ENCODE measurements at places on chromosomes 7 and 10. TPM values are rescaled to one million over a fixed set of nuclear protein-coding genes. Genes with fewer than 3 reads are reported as not detected.

GRCh38 chr10:34723750-34724149 is 91.3 kb downstream of the PARD3 start:
- no peak for DNase-seq

GRCh38 chr7:4222676-4223075 is 459.4 kb upstream of the FOXK1 start:
- DNase-seq, result no peak

- no peak for DNase-seq
These were observed 75.3 kb downstream of the MTPN start for GRCh38 chr7:135901585-135902540.

DNA sequence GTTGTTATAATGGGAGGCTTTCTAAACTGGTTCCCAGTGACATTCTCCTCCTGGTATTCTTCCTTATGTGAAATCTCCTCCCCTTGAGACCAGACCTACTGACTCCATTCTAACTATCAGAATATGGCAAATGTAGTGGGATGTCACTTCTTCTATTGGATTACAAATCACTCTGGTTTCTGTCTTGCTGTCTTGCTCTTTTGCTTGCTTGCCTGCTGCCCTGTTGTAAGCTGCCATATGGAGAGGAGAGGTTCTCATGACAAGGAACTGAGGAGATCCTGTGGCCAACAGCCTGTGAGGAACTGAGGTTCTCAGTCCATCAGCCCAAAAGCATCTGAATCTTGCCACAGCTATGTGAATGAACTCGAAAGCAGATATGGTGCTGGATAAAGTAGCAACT is 4.7 kb upstream of the NRCAM start:
- DNase-seq, result no peak

DNA sequence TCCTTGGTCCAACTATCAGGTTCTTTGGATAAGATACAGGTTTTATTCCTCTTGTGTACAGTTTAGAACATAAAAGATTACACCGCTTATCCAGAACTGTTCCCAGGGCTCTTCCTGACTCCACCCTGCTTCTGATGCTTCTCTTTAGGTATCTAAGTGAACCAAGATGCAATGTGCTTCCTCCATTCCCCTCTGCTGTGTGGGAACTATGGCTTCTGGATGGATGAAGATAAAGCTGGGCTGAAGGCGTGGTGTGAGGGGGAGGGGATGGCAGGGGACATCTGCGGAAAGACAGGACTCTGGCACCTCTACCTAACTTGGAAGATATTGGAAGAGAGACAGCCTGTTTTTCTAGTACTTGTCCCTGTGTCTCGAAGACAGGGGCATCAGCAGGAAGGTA is 209.9 kb upstream of the TBX20 start:
- no peak for DNase-seq

- DNase-seq, result no peak
These were observed 22.8 kb downstream of the GLI3 start for GRCh38 chr7:42214060-42214679.

GRCh38 chr10:15863733-15864132 is 3.4 kb upstream of the MINDY3 start:
- no peak for DNase-seq

GRCh38 chr10:61286686-61287085 is 166.5 kb downstream of the TMEM26 start:
- no peak for DNase-seq

DNA sequence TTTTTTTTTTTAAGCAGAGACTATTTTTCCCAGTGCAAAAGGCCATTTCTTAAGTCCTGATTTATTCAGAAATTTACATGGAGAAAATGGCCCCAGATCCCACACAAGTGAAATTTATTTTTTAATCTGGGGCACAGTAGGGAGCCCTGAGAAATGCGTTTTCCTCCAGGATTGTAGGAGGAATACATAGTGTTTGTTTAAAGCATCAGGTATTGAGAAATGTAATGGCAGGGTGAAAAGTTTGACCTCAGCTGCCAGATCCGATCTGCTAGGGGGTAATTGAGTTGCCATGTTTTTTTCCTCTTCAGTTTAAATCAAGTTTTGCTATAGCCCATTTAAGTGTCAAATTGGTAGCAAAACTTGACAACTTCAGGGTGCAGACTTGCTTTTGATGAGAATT is 110.0 kb downstream of the LRMDA start:
- DNase-seq, result no peak

GATA3 gene
- total RNA-seq, result 158 TPM

- DNase-seq, result no peak
These were observed 603 bp upstream of the TWIST1 start for GRCh38 chr7:19117870-19118608.

GRCh38 chr10:28680358-28680752 is 3.0 kb downstream of the BAMBI start:
- no peak for DNase-seq

GRCh38 chr10:132482090-132482800 is 55.3 kb upstream of the INPP5A start:
- DNase-seq, result peak; percentile 78

DNA sequence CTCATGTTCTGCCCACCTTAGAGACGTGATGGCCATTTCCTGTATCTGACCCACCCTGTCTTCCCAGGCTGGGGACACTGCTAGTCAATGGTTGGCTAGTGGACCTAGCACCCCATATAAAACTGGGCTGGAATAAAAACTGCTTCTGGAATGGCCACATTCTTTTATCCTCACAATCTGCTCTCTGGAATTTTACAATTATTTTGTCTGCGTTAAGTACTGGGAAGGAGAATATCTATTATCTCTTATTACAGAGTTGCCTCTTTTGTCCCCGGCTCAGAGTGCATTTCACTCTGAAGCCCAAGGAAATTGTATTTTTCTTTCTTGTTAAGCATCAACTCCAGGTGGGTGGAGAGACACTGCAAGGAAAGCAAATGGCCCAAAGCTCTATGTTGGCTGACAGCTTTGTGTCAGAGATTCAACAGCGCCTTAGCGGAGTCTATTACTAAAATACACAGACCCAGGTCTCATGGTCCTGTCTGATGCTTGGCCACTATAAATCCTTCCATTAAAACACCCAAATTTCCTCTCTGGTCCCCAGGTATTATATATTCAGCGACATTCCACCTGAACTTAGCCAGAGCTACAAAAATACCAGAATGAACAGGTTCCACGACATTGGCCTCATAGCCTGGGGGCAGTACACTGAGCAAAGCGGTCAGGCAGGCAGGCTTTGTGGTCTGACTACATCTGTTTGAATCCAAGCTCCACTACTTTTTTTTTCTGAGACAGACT is 121.7 kb downstream of the PRPF18 start:
- no peak for DNase-seq

DNA sequence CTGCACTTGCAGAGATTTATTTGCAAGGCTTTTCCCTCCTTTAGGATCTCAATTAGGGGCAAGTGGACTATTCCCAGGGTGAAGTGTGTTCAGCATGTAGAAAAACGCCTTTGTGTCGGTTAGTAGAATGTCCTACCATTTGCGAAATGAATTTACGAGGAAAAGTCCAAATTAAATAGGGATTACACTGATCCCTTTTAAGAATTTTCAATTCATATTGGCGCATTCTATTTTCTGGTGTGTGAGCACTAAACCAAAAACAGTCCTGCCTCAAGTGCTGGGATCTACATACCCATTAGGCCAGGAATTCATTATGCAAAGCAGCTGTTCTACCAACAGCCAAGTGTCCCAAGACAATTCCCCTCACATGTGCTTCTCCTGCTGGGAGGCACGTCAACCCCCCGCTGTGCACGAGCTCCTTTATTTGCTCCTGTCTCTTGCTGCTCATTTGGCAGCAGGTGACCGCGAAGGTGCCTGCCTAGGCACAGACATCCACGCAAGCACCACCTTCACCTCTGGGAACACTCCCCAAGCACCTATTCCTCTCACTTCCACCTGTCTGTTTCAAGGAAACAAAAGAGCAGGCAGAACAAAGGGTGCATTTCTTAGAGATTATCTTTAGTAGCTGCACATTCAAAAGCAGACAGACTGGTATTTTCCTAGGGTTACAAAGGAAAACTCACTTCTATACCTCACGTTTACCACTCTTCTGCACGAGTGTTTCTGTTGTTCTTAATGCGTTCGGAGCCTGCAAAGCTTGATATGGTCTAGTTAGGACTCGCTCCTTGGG is 134.6 kb upstream of the FGFR2 start:
- no peak for DNase-seq

- no peak for DNase-seq
These were observed 88.7 kb downstream of the DYNC1I1 start for GRCh38 chr7:95861041-95861440.

AGBL3 gene
- total RNA-seq, result 2.4 TPM

GRCh38 chr10:101762736-101763135 is 13.2 kb downstream of the FGF8 start:
- no peak for DNase-seq

DNA sequence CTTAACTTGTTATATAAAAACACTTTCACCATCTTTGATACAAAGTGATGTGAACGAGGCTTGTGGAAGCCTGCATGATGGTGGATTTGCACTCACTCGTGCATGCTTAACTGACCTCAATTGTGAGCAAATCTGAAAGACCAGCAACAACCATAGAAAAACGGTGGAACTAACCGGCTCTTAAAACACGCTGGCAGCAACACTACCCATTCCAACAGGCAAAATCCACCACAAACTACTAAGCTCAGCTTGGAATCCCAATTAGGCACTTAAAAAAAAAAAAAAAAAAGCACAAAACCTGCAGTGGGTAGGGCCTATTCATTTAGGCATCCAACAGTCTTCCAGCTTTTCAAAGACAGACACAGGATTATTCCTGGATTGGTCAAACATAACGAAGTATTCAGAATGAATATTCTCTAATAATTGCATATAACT is 1.8 kb downstream of the GDI2 start:
- peak; percentile 23 for DNase-seq

NANOS1 gene
- total RNA-seq, result 2.9 TPM

HERPUD2 gene
- total RNA-seq, result 35.2 TPM

DNA sequence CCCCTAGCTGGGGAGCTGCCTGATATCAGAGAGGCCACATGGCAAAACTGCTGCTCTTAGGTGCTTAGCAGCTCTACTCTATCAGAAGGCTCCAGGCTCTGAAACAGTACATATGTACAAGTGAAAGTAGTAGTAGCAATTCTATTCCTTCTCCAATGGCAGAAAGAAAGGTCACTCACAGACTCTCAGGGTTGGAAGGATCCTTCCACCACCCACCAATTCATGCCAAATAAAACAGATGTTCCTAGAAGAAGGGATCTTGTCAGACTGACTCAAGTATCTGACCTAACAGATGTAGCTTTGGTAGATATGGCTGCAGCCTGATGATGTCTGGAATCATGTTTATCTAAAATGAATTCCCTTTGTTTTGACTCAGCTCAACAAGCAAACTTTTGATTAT is 8.0 kb upstream of the ALDH18A1 start:
- DNase-seq, result no peak

PROSER2 gene
- 5.6 TPM for total RNA-seq

DNA sequence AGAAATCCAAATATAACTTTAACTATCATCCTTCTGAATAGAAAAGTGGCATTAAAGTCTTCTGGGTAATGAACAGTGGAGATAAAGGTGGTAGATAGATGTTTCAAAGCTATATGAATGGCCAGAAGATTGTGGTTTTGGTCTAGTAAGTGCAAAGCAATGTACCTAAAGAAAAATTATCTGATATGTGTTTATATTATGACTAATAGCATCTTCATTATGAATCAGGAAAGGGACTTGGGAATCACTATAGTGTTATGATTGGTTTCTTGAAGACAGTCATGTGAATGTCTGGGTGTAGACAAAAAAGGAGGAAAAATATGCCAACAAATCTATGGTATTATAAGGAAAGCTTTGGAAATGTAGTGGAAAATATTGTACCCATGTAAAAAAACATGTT is 3.0 kb downstream of the ZNF518A start:
- no peak for DNase-seq

C10orf67 gene
- 0.93 TPM for total RNA-seq

DNA sequence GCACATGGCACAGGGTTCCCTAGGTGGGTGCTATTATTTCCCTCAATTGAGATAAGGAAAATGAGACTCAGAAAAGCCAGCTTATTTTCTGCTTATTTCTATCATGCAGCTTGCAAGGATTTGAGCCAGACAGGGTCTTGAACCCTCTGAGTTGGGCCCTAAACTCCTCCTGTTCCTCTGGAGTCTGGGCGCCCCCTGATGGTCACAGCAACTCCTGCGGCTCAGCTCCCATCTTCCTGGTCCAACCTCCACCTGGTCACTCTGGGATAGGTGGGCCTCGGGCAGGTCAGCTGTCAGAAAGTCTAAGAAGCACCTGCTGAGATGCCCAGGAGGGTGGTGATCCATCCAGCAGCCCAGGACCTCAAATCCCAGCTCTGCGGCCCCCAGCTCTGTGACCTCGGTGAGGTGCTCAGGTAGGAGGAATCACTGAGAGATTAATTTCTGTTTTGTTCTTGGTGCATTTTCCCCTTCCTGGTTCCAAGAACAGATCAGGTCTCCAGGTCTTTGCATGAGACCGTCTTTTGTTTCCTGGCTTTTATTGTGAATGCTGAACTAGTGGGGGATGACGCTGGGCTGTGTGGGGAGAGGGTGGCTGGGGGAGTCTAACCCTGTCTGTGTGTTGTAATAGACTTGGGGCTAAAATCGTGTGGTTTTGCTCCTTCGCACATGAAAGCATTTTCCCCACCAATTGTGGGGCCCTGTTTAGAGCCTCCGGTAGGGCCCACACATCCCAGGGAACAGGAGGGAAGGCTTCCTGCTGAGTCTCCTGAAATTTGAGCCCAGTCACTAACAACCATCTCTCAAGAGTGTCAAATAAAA is 32.8 kb downstream of the TMEM130 start:
- no peak for DNase-seq

DNA sequence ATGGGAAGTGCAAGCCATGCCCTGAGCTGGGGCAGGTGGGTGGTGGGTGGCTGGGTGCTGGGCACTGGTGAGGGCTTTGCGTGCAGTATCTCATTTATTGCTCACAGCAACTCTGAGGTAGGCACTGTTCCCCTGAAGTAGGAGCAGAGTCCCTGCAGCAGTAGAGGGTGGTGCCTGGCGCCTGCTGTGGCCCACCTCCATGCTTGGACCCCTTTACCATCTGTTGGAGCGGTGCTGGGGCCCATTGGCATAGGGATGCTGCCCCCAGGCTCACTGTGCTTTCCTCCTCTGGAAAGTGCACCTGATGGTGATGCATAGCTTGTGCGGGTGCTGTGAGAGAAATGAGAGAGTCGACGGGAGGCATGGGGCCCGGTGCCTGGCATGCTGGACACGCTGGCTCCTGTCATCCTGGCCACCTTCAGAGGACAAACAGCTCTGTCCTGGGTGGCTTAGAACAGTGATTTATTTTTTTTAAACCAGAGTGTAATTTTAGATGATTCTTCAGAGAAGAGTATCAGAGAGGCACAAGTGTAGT is 10.4 kb downstream of the SFRP5 start:
- DNase-seq, result no peak

- DNase-seq, result no peak
These were observed 36.5 kb downstream of the XPNPEP1 start for GRCh38 chr10:109886781-109887140.

DNA sequence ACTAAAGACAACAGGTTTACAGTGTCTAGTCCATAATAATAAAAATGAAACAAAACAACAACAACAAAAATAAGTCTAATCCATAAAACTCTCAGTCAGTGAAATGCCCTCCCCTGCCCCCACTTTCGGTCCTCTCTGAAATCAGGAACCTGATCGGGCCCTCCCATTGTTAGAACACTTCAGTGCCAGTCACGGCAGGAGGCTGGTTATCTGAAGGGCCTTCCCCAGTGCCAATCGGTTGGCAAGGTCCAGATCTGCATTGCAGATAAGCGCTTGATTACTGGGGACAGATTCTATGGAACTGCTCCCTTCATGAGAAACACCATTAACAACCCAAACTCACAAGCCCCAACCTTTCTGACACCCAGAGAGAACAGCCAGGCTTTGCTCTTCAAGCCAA is 72.2 kb upstream of the EEPD1 start:
- no peak for DNase-seq

CYP3A7 gene
- total RNA-seq, result not detected

SKIDA1 gene
- 1.6 TPM for total RNA-seq

Measured in suprapubic skin (tissue), 4 donors.